Activated T-helper 9 cell treated with anti-CD3 and anti-CD28 coated beads, Interleukin-2, amount 50 U/mL, for 16 hours (primary cell): ENCODE measurements at places on chromosomes 3 and 15.

DNA sequence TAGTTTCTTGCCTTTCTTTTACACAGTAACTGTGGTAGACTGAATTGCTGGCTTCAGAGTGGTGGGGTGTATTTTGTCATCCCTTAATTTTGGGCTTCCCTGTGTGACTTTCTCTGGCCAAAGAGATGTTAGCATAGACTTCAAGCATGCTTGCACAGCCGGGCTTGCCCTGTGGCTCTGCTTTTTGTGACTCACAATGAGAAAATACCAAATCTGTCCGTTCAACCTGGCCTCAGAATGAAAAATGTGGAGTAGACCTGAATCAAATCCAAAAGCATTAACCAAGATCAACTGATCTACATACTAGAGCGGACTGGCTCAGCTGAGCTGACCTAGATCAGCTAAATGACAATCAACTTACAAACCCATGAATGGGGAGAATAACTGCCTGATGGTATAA lies 51.4 kb downstream of the PLAAT1 start:
- no peak for DNase-seq

DNA sequence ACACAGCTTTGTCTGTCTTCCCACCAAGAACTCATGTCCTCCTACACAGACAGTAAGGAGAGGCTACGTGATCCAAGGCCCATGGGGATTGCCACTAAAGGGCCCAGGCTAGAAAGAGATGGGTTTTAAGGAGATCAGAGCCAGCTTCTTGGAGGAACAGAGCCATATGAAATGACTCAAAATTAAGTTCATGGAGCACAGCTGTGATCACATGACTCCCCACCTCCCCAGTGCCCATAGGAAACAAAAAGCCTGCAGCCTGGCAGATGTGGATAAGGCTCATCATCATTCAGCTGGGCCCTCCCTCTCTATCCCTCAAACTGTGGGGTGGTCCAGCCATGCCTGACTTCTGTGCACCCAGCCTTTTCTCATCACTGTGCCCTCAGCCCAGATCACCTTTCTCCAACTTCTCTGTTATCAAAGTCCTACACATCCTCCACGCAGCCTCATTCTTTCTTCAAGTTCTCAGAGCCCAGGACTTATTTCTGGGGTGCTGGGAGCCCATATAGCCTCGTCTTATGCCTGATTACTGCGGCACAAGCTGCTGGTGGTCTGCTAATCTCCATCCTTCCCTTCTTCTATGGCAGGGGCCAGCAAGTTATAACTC lies 137.6 kb downstream of the SMAD6 start:
- no peak for DNase-seq

DNA sequence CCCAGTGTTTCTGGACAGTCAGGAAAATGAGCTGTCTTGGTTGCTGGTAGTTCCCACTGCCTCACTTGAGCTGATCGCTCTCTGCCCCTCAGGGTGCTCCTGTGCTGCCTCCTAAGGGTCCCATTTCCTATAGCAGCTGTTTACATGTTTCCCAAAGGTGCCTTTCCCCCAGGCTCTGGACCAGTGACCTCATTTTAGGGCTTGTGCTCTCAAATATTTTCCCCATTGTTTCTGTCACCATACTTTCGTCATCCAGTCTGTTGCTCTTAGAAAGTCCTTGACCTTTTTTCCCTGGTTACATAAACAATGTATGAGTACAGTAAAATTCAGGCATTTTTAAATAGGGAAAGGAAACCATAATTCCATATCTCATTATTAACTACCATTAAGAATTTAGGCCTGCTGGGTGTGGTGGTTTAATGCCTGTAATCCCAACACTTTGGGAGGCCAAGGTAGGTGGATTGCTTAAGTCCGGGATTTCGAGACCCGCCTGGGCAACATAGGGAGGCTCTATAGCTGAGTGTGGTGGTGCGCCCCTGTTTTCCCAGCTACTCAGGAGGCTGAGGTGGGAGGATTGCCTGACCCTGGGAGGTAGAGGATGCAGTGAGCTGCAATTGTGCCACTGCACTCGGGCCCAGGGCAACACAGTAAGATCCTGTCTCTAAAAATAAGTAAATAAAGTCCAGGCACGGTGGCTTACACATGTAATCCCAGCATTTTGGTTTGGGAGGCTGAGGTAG lies 11.7 kb downstream of the RAD54L2 start:
- DNase-seq: no peak

DNA sequence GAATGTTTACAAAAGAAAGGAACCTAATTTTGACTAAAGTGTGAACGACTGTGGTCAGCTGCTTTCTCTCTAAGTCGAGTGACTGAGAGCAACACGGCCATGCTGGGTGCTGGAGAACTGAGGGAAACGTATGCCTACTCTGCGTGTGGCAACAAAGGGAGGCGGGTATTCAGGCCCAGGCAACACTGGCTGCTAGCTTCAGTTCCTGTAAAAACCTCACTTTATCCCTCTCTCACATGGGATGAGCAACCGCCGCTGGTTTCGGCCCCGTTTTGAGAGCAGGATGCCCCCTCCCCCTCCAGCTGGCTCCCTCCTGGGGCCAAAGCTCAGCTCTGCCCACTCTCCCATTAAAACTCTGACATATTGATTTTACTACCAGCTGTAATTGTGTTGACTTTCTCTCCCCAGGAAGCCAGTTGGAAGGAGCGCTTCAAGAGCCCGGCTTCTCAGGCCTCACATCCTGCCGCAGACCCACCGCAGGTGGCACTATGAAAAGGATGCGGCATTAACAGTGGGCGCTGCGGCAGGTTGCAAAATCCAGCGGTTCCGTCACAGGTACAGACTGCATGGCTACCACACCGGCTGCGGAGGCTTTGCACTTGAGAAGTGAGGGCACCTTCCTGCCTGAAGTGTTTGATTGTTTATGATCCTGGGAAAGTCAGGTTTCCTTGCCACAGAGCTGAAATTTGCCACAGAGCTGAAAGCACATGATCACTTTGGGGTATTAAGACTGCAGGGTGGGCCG lies 12.7 kb downstream of the PLXND1 start:
- peak; percentile 22 for DNase-seq

DNA sequence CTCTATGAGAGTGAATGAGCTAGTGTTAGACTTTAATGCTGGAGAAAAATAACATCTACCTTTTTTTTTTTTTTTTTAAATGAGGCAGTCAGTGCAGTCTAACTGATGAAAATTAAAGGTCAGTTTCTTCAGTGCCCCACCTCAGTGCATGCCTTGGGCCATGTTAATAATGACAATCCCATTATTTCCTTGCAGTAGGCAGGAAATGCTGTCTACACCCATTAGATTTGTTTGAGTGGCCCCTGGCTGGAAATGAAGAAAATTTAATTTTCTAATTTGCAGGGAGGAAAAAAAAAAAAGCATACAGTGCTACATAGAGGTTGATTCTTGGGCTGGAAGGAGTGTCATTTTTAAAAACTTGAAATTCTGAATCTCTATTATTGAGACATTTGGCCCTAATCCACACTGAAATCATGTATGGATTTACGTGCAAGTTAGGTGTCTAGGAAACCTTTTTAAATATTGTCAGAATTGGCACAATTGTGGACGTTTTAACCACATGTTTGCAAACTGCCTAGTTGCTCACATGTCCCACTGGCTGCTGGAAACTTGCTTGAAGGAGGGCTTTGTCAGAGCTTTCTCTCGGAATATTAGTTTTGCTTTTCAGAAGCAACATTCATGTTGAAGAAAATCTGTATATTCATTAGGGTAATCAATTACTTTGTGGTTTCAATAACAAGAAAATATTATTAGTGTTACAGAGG lies 18.4 kb downstream of the FNDC3B start:
- DNase-seq: no peak

DNA sequence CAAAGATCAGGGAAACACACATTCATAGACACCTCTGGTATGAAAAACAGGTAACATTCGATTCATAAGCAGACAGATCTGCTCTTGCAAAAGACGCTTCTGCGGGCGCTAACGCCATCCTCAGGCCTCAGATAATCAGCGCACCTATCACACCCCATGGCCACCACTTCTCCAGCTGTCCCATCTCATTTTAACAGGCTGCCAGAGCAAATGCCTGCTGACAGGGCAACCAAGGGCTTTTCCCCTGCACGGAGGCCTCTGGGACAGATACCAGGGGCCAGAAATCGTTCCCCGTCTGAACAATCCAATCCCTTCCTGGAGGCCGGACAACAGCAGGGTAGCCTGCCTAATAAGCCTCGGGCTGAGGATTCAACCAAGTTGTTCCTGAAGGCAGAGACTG lies 15.2 kb downstream of the ABCC5 start:
- no peak for DNase-seq

GRCh38 chr3:160860346-160860745 lies 104.3 kb downstream of the PPM1L start:
- no peak for DNase-seq

DNA sequence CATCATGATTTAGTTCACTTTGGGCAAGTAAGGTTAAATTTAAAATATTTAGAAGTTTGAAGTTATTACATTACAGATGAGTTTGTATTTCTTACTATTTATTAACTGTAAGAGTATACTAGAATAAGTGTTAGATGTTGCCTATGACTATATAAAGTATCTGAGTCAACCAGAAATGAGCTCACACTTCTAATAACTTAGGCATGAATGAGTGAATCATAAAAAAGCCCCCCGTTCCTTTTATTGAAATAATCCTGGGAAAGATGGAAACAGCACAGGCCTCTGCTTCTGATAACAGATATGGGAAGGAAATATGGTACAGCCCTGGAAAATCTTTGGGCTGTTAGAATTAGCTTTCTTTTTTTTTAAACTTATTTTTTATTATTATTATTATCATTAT lies 66.6 kb upstream of the TGFBR2 start:
- DNase-seq: no peak
